ENCODE measurements at places on chromosomes 13 and 19.
A peak's percentile ranks its signal among the peaks of the same experiment; 100 is the strongest.

- no peak for DNase-seq
Observed at GRCh38 chr13:40389081-40389641, 277.3 kb downstream of the FOXO1 start.

- no peak for DNase-seq
Observed at GRCh38 chr19:14408491-14409145, 10.5 kb downstream of the DDX39A start.

DNA sequence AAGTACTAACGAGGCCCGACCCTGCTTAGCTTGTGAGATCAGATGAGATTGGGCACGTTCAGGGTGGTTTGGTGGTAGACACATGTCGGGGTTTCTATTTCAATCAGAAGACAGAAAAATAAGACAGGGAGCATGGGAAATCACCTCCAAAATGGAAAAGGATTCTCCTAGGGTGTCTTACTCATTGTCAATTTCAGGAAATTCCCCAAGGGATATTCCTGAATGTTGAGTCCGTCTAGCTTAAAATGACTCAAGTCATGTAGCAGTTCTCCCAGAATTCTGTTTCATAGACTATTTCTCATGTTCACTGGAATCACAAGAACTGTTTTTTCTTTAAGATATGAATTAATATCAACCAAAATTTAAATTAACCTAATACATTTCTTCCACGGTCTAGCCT lies 380.1 kb downstream of the EFNB2 start:
- peak; percentile 75 for DNase-seq

GRCh38 chr19:40523322-40524047 lies 53.2 kb upstream of the SHKBP1 start:
- DNase-seq: peak; percentile 77

DNA sequence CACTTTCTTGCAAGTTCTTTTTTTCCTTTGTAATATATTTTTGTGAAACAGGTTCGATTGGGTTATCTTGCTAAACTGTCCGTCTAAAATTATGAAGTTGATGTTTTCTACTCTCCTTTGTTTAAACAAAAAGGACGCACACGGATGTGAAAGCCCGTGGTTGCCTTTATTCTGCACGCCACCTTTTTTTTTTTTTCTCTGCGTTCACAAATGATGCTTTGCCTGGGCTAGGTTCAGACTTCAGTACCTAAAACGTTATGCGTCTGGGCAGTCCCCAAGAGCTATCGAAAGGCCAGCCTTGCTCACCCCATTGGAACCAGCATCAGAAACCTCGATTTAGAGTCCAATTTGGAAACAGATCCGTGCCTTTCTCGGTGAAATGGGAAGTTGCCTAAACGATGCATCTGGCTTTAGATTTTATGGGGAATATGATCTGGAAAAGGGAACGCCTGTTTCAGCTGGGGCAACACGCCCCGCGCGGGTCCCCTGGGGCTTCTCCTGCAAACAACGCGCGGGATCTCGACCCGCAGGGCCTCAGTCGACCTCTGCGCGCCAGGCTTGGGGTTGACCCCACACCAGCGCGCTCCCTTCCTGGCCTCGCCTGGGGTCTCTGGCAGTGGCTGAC lies 113.9 kb downstream of the KCNRG start:
- no peak for DNase-seq

DNA sequence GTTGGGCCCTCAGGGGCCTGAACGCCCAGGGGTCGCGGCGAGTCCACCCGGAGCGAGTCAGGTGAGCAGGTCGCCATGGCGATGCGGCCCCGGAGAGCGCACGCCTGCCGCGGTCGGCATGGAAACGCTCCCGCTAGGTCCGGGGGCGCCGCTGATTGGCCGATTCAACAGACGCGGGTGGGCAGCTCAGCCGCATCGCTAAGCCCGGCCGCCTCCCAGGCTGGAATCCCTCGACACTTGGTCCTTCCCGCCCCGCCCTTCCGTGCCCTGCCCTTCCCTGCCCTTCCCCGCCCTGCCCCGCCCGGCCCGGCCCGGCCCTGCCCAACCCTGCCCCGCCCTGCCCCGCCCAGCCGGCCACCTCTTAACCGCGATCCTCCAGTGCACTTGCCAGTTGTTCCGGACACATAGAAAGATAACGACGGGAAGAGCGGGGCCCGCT lies at the start of gene CCNA1:
Gene CCNA1 (plus strand): TSS at position 390 of the 439 bp plus-strand sequence. CDS start 562 bp downstream, outside the sequence.
- peak; percentile 60 for DNase-seq

DNA sequence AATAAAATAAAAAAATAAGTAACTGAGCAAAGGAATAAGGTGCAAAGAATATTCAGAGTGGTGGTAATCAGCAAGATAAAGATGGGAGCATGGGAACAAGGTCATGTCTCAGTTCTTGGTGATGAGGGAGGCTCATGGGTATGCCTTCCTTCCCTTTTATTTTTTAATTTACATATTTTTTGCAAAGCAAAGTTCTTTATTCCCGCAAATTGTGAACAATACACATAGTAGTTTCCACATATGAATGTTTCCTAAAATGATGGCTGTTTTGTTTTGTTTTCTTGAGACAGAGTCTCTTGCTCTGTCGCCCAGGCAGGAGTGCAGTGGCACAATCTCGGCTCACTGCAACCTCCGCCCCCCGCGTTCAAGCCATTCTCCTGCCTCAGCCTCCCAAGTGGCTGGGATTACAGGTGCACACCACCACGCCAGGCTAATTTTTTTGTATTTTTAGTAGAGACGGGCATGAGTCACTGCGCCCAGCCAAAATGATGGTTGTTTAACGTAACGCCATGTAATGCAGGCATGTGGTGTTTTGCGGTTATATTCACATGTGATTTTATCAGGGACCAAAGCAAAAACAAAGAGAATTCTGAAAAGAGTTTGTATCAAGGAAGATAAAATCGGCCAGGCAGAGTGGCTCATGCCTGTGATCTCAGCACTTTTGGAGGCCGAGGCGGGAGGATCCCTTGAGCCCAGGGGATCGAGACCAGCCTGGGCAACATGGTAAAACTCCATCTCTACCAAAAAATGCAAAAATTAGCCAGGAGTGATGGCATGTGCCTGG lies 4.5 kb upstream of the ADGRE2 start:
- DNase-seq: no peak

- no peak for DNase-seq
Observed at GRCh38 chr19:47209319-47210179, 21.4 kb downstream of the BBC3 start.

DNA sequence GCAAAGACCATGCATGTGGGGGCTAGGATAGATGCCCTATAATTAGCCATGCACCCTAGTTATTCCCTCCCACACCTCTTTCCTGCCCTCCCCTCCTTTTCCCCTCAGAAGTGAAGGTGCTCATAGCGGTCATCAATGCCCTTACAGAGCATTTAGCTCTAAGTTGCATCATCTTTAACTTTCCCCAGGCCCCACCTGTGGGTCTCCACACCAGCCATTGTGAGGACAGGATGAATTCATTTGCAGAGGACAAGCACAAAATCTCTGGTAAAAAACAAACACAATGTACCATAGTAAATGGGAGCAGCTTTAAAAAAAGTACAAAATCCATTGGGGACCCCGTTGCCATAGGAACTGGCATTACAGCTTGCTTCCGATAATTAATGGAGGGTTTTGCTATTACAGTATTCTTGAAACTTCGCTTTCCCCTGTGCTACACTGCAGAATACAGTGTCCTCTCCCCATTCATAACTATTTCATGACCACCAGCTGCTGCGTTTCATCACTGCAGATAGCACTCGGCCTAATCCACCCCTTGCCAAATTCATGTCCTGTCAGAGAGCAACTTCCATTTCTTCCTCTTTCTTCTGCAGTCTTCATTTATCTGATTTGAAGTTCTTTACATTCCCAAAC lies 110.5 kb downstream of the ZDHHC20 start:
- DNase-seq: no peak

DNA sequence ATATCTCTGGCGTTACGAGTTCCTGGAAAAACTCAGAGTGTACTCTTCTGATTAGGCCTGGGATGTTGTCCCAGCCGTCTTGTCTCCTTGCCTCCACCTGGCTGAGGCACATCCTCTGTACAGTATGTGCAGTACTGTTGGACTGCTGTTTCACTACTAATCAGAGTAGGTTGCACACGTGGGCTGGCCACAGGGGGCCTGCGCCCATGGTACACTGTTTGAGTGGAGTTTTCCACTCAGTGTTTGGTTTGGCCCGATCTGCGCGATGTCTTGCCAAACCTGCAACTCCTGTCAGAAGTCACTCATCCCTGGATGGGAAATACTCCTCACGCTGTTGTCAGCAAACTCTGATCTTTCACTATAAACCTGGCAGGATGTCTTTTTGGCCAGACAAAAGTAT lies 189.6 kb upstream of the CSNK1A1L start:
- DNase-seq: no peak

DNA sequence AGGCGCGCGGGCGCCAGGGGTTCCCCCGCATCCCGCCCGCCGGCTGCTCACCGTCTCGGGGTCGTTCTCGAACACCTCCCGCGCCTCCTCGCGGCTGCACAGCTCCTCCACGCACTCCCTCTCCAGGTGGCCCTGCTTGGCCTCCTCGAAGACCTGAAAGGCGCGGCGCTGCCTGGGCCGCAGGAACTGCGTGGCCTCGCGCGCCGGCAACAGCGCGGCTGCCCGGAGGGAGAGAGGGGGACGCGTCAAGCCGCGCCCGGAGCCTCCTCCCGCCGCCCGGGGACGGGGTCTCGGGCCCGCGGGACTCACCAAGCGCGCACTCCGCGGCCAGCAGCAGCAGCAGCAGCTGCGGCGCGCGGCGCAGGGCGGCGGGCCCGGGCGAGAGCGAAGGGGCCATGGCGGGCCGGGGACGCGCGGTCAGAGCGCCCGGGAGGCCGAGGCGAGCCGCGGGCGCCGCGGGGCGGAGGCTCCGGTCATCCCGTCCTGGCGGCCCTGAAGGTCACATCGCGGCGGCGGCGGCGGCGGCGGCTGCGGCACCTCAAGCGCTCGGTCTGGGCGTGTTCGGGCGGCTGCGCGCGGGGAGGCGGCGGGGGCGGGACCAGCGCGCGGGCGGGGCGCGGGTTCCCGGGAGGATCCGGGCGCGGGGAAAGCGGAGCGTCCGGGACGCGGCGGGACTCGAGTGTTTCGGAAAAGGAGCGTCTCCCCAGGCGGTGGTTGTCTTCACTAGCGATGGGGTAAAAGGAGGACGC lies at the start of gene GAS6:
Gene GAS6 (minus strand): TSS at position 553 of the 749 bp plus-strand sequence. CDS start 156 bp downstream, at position 397.
- no peak for DNase-seq

DNA sequence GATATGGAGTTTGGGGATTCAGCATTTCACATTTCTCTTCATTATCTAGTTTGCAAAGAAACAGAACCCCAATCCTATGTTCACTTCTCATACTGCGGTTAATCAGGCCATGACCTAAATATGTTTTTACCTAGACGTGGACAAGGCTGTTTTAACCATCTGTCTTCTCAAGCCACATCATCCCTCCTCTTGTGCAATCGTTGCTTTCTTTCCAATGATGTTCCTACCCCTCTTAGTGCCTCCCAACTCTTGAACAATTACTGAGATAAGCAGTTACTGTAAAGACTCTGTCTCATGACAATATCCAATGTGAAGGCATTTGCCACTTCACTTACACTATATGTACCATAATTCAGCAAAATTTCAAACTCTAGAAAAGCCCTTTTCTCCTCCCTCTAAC lies 406.2 kb downstream of the LIG4 start:
- DNase-seq: no peak

- DNase-seq: no peak
Observed at GRCh38 chr13:103523858-103524257, 457.6 kb upstream of the SLC10A2 start.
